Nephron progenitor cell (in vitro differentiated cells): ENCODE measurements at places on chromosomes 5 and 9.
A peak's percentile ranks its signal among the peaks of the same experiment; 100 is the strongest.

GRCh38 chr9:38149647-38150046 lies 80.6 kb upstream of the SHB start:
- H3K36me3 ChIP-seq, result no peaks in the 10 kb centered on the region
- H3K27ac ChIP-seq, result no peak overlapping the region
- peaks cover 40% of the 10 kb centered on the region for H3K4me1 ChIP-seq

- peaks cover 3% of the 10 kb centered on the region for H3K27me3 ChIP-seq
- H3K36me3 ChIP-seq, result peaks cover 3% of the 10 kb centered on the region
- peaks cover 25% of the 10 kb centered on the region for H3K4me1 ChIP-seq
- no peak overlapping the region for H3K27ac ChIP-seq
- no peak overlapping the region for H3K4me3 ChIP-seq
- DNase-seq, result no peak
Observed at GRCh38 chr5:147743012-147743411, 39.5 kb downstream of the JAKMIP2 start.

- no peak overlapping the region for H3K27ac ChIP-seq
- no peak overlapping the region for H3K4me3 ChIP-seq
- DNase-seq, result no peak
- peaks cover under 1% of the 10 kb centered on the region for H3K27me3 ChIP-seq
Observed at GRCh38 chr5:54942064-54942778, 43.2 kb downstream of the ESM1 start.

GRCh38 chr9:68599826-68600225 lies 59.1 kb upstream of the TMEM252 start:
- peaks cover 7% of the 10 kb centered on the region for H3K36me3 ChIP-seq
- no peak for DNase-seq
- no peak overlapping the region for H3K4me3 ChIP-seq

DNA sequence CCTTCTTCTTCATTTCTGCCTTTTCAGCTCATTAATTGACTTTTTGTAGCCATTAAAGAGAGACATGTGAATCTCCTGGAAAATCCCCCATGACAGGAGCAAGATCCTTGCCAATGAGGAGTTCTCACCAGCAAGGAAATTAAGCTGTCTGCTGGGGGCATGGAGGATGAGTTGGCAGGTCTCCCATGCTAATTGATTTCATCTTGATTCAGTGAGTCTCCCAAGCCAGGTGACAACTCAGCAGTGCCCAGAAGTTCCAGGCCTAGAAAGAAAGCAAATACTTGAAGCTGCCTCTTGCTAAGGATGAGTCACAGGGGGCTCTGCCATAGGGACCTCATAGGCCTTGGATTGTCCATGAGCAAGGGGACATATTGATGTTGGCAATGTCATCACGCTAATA lies 30.0 kb upstream of the ADRA1B start:
- peaks cover 13% of the 10 kb centered on the region for H3K27me3 ChIP-seq
- H3K27ac ChIP-seq, result no peak overlapping the region
- H3K4me3 ChIP-seq, result no peak overlapping the region
- peaks cover 6% of the 10 kb centered on the region for H3K4me1 ChIP-seq
- no peaks in the 10 kb centered on the region for H3K36me3 ChIP-seq
- DNase-seq, result no peak

GRCh38 chr5:56346741-56347535 lies 113.8 kb upstream of the ANKRD55 start:
- H3K4me1 ChIP-seq, result peaks cover 18% of the 10 kb centered on the region
- DNase-seq, result no peak
- no peak overlapping the region for H3K4me3 ChIP-seq
- no peaks in the 10 kb centered on the region for H3K36me3 ChIP-seq
- peaks cover 2% of the 10 kb centered on the region for H3K27me3 ChIP-seq

GRCh38 chr5:56412601-56413379 lies 179.7 kb upstream of the ANKRD55 start:
- no peak overlapping the region for H3K4me3 ChIP-seq
- H3K27me3 ChIP-seq, result no peaks in the 10 kb centered on the region
- peak overlapping the region; percentile 11 for H3K27ac ChIP-seq
- no peaks in the 10 kb centered on the region for H3K36me3 ChIP-seq
- no peak for DNase-seq
- peaks cover 47% of the 10 kb centered on the region for H3K4me1 ChIP-seq

DNA sequence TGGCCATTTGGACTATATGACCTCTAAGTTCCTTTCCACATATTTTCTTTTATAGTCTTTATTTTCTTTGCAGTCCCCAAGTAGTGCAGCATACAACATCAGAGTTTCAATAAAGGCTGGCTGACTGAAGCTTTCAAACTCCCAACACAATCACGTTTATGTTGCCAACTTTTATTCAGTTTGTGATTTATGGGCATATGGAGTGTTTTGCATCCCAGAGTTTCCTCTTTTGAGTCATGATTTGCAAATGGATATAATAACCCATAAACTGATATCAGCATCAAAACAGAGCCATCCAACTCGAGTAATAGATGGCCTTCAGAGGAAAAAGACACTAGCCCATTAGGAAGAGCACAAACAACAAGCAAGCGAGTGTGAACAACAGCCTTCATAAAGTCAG lies 414.0 kb downstream of the ELAVL2 start:
- H3K36me3 ChIP-seq, result no peaks in the 10 kb centered on the region
- no peak for DNase-seq
- no peak overlapping the region for H3K27ac ChIP-seq
- H3K4me3 ChIP-seq, result no peak overlapping the region
- H3K4me1 ChIP-seq, result no peaks in the 10 kb centered on the region

DNA sequence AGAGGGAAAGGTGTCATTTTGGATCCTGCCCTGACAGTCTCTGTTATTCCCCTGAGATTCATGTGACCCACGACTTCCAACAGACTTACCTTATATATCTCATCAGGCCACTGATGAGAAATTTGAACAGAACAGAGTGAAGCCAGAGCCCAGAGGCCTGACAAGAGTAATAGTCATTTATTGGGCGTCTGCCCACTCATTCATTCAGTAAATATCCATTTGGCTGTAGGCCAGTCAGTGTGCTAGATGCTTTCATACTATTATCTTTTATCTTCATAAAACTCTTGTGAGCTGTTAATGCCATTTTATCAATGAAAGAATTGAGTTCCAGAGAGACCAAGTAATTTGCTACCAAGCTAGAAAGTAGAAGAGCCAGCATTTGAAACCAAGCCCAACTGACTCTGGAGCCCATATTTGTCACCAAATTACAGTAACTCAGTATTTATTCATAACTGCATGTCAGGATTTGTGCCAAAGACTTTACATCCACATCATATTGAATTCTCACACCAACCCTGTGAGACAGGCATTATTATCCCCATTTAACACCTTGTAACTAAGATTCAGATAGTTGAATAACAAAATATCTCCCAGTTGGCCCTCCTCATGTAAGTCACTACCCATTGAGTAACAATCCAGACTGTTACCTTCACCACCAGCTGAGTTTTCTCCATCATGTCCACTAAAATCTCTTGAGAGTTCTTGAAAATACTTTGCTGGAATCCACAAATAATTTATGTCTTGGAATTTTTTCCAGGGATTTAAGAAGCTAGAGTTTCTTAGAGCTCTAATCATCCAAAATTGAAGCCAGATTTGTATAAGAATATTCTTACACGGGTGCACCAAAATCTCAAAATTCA lies 2.5 kb downstream of the PTPDC1 start:
- peaks cover 35% of the 10 kb centered on the region for H3K4me1 ChIP-seq
- no peak overlapping the region for H3K4me3 ChIP-seq
- H3K36me3 ChIP-seq, result peaks cover 19% of the 10 kb centered on the region
- DNase-seq, result no peak

DNA sequence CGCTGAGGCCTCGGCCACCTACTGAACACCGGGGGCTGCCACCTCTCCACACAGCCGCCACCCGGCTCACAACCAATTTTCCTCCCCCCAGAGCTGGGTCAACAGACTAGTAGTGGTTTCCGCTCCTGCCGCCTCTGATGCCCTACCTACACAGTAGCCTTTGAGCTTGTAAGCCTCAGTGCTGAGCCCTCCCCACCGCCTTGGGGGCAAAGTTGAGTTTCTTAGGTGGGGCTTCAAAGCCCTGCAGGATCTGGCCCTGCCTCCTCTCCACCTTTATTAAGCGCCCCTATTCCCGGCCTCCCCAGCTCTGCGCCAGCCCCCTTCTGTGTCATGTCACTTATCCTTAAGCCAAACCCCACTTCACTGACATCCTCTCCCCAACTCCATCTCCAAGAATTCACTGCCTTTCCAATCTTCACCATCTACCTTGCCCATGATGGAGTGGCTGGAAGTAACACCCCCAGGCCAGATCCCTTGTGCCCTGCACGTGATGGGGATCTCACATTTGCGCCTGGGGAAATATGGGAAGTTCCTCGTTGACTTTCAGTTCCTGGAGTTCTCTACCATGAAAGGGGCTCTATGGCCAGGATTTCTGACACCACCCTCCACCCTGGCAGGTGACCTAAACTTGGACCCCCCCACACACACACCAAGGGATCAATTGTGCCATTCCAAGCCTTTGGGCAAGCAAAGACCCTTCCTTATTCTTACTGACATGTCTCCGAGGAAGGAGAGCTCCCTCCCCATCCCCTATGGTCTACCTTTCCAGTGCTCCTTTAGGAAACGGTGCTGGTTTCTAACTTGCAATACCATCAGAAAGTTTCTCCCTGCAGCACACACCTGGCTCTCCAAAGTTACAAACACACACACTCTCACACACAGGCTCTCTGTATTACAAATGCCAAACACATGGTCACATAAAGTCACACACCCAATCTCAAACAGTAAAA lies 2.7 kb upstream of the CNTFR start:
- DNase-seq, result no peak
- H3K27ac ChIP-seq, result no peak overlapping the region
- peaks cover 59% of the 10 kb centered on the region for H3K27me3 ChIP-seq
- peaks cover 69% of the 10 kb centered on the region for H3K4me1 ChIP-seq

- no peak overlapping the region for H3K27ac ChIP-seq
- H3K27me3 ChIP-seq, result peaks cover 2% of the 10 kb centered on the region
- no peaks in the 10 kb centered on the region for H3K4me1 ChIP-seq
Observed at GRCh38 chr5:129399069-129399468, 61.0 kb upstream of the ADAMTS19 start.

DNA sequence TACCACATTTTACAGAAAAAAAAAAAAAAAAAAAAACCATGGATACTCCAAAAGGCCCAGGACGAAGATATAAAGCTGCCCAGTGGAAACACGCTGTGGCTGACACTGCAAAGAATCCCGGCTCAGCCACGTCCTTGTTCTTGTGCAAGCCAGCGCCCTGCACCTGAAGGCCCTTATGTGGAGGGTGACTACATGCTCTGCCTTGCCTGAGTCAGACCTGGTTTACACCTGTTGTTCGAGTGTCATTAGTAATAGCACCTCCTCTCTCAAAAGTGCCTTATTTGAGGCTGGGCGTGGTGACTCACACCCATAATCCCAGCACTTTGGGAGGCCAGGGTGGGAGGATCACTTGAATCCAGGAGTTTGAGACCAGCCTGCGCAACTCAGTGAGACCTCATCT lies 54.3 kb upstream of the ZSWIM6 start:
- H3K27me3 ChIP-seq, result no peaks in the 10 kb centered on the region

DNA sequence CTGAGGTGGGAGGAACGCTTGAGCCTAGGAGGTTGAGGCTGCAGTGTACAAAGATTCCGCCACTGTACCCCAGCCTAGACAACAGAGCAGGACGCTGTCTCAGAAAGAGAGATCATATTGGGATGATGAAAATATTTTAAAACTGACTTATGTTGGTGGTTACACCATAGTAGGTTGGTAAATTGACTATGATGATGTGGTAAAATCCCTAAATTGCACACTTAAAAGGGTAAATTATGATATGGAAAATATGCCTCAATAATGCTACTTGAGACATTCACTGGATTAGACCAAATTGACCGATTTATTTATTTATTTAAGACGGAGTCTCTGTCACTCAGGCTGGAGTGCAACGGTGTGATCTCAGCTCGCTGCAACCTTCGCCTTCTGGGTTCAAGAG lies 21.9 kb upstream of the TOR1B start:
- peaks cover 32% of the 10 kb centered on the region for H3K27me3 ChIP-seq
- H3K4me1 ChIP-seq, result peaks cover 32% of the 10 kb centered on the region
- H3K4me3 ChIP-seq, result no peak overlapping the region
- DNase-seq, result no peak
- H3K27ac ChIP-seq, result no peak overlapping the region
- H3K36me3 ChIP-seq, result no peaks in the 10 kb centered on the region

DNA sequence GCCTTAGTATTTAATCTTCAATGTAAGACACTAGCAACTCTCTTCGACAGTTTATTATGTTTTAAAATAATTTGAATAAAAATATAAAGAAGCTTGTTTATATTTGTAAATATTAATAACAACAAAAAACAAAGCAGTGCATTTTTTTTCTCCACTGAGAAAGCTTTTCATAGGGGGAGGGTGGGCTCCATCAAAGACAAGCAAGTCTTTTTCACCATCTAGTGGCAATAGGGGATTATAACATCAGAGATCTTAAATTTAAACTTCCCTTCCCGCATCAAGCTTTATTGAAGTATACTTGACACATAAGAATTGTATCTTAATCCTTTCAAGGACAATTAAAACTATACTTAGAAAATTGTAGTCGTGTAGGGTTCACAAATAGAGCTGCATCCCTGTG lies 9.3 kb upstream of the OR13F1 start:
- peak overlapping the region; percentile 54 for H3K27ac ChIP-seq
- no peak overlapping the region for H3K4me3 ChIP-seq
- H3K27me3 ChIP-seq, result no peaks in the 10 kb centered on the region
- H3K36me3 ChIP-seq, result no peaks in the 10 kb centered on the region
- no peak for DNase-seq

GRCh38 chr9:96513622-96514021 lies 63.7 kb downstream of the HABP4 start:
- no peak for DNase-seq
- peaks cover 7% of the 10 kb centered on the region for H3K4me1 ChIP-seq
- no peaks in the 10 kb centered on the region for H3K27me3 ChIP-seq
- no peak overlapping the region for H3K4me3 ChIP-seq
- H3K27ac ChIP-seq, result no peak overlapping the region
- H3K36me3 ChIP-seq, result peaks cover 48% of the 10 kb centered on the region
